ENCODE measurements at places on chromosomes 12 and 14.

GRCh38 chr12:18689771-18690170, 48.0 kb downstream of the PLCZ1 start:
- no peak for DNase-seq

DNA sequence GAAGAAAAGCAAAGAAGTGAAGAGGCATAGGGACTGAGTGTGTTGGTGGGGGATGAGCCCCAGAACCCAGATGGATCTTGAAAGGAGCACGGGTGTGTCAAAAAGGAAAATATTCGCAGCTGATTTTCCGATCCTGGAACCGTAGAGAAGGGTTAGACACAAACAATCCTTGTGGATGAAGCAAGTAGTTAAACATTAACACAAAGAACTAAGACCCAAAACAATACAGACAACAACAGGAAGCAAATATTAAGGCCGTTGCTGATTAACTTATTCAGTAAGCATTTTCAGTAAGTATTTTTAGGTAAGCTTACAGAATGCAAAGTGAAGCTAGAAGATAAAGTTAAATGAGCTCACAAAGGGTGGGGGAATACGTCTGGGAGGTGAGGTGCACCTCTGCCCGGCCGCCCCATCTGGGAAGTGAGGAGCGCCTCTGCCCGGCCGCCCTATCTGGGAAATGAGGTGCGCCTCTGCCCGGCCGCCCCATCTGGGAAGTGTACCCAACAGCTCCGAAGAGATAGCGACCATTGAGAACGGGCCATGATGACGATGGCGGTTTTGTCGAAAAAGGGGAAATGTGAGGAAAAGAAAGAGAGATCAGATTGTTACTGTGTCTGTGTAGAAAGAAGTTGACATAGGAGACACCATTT, 62.8 kb upstream of the PRB2 start:
- no peak for DNase-seq

DNA sequence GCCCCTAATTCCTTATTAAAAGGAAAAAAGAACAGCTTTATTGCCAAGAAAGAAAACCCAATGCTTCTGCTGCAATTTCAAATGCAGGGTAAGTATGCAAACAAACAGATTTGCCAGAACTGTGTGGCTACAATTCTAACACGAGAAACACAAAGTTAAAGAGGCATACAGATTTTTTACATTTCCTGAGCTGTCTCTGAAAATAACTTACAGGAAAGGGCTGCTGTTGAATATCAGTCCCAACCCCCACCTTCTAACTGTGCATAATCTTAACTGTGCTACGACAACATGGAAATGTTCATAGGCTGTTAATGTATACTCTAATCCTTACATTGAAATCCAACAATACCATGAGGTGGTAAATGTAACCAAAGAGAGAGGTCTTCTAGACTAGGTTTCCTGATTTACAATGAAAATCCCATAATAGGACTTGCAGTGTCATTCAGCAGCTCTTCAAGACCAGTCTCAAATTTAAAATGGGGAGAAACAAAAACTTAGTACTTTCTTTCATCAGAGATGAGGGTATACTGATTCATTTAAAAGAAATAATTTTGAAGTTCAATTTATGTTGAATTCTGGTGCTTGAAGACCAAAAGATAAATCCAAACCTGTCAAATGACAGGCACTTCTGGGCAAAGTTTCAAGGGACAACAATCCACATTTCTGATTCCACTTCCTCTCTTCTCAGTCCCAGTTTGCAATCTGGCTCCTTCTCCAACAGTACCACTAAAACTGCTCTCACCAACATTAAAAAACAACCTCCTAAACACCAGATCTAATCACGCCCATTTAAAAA, 14.4 kb downstream of the FGD6 start:
- no peak for DNase-seq

DNA sequence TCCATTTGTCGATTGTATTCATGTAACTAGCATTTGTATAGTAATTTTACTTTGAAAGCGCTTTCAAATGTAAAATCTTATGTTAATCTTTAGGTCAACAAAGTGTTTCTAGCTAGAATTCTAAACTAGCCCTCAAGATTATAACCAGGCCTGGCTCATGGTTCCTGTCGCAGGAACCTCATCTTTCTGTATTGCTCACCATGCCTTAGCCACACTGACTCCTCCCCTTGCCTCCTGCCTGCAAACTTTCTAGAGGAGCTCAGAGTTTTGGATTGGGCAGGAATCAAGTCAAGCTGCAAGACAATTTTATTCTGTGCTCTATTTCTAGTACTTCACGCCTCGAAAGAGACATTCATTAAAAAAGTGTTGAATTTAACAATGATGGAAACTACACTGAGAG, 99.8 kb downstream of the TGFB3 start:
- DNase-seq = no peak

DNA sequence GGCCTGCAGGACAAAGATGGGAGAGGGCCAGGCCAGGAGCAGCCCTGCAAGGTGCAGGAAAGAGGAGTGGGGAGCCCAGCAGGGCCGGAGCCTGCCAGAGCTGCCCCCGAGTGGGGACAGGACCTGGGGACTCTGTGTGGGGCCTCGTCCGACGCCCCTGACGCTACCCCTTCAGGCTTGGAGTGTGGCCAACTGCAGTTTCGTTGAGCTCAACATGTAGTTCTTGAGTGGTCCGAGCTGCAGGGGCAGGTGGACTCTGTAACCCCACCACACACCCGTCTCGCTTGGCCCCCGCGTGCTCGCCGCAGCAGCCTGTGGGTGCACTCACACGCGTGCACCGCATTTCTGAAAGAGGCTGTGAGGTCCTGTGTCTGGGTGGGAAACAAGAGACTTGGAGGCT, 2.0 kb downstream of the ASPG start:
- no peak for DNase-seq

DNA sequence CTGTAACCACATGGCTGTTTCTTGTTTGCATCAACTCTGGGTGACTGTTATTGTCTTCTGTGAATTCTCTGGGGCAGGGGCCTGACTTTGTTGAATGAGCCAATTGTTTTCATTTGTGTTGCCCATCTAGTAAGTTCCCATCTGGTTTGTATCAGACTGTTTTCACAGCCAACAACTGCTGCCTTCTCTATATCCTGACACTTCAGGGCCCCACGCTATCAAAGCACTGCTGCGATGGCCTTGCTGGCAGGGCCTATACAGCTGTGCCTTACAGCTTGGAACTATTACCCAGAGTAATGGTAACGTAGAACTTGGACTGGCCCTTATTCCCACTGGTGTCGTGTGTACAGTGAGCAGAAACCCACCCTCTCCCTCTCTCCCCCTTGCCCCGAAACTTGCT, 104.3 kb upstream of the DACT1 start:
- DNase-seq = no peak

- DNase-seq = no peak
Measured at GRCh38 chr14:90608929-90609341, 207.3 kb downstream of the TTC7B start.

DNA sequence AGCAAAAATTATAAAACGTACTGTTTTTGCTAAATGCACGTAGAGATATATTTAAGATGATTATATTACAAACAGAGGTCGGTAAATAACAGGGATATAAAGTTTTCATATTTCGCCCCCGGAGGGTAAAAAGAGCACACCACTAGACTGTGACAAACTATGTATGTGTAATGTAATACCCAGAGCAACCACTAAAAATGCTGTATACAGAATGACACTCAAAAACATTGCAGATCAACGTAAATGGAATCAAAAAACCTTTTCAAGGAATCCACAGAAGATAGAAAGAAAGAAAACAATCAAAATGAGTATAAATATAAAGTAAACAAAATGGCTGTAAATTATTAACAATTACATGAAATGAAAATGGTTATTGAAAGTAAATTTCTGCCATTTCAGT, 37.6 kb upstream of the PRB4 start:
- DNase-seq = no peak

- DNase-seq = no peak
Measured at GRCh38 chr12:95518944-95519343, 32.3 kb downstream of the USP44 start.

GRCh38 chr14:73623504-73624054, 11.3 kb downstream of the ACOT6 start:
- no peak for DNase-seq
